ENCODE measurements at places on chromosomes 12 and 14. TPM values are rescaled to one million over a fixed set of nuclear protein-coding genes. Genes with fewer than 3 reads are reported as not detected.

DNA sequence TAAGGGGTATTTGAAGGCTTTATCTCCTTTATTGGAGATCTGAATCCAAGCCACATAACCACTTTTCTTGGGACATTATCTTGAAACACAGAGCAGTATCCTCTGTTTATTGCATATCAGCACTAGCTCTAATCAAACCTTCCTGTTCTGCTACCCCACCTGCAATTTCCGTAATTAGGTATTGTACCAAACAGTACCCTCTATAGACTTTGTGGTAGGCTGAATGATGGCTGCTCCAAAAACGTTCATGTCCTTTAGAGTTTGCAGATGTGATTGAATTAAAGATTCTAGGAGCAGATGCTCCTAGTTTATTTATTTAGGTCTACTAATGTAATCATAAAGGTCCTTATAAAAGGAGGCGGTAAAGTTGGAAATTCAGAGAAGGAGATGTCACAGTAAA, 573.0 kb upstream of the ATXN7L3B start:
- H3K27me3 ChIP-seq = no peaks in the 10 kb centered on the region
- H3K27ac ChIP-seq = no peak overlapping the region
- H3K4me1 ChIP-seq = no peaks in the 10 kb centered on the region
- H3K4me3 ChIP-seq = no peak overlapping the region

SLC6A13 gene
- 0.40 TPM for total RNA-seq

GRCh38 chr12:124641591-124641990, 74.2 kb upstream of the NCOR2 start:
- no peak for DNase-seq
- no peak overlapping the region for H3K4me3 ChIP-seq
- peaks cover 13% of the 10 kb centered on the region for H3K4me1 ChIP-seq
- no peaks in the 10 kb centered on the region for H3K36me3 ChIP-seq

GRCh38 chr12:54477259-54477658, 3.9 kb upstream of the GTSF1 start:
- H3K4me1 ChIP-seq = peaks cover 2% of the 10 kb centered on the region
- H3K27ac ChIP-seq = no peak overlapping the region
- DNase-seq = no peak
- no peaks in the 10 kb centered on the region for H3K36me3 ChIP-seq
- no peak overlapping the region for H3K4me3 ChIP-seq

DNA sequence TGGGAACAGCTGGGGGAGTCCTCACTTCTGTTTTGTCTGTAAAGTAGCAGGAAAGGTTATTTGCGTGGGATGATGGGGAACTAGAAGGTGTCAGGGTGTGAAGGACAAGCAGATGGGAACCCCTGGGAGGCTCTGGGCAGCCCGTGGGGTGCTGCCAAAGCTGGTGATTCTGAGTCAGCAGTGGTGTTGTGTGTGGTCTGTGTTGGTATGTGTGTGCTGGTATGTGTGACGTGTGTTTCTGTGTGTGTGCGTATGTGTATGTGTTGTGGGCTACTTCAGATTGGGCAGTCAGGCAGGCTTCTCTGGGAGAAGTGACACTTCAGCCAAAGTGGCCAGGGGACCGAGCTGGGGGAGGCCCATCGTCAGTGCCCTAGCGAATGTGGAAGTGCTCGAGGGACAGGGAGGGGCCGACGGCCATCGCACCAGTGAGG, 15.3 kb upstream of the BDKRB2 start:
- no peak overlapping the region for H3K27ac ChIP-seq
- H3K4me1 ChIP-seq = peaks cover 5% of the 10 kb centered on the region
- no peak overlapping the region for H3K4me3 ChIP-seq
- peaks cover 20% of the 10 kb centered on the region for H3K27me3 ChIP-seq
- DNase-seq = no peak

Data from activated naive CD8-positive, alpha-beta T cell treated with anti-CD3 and anti-CD28 coated beads for 36 hours (primary cell).